NCI-H524 treated with DMSO at 0.1 percent for 48 hours (cell line): ENCODE measurements at places on chromosomes 5 and 9.
A peak's percentile ranks its signal among the peaks of the same experiment; 100 is the strongest.

DNA sequence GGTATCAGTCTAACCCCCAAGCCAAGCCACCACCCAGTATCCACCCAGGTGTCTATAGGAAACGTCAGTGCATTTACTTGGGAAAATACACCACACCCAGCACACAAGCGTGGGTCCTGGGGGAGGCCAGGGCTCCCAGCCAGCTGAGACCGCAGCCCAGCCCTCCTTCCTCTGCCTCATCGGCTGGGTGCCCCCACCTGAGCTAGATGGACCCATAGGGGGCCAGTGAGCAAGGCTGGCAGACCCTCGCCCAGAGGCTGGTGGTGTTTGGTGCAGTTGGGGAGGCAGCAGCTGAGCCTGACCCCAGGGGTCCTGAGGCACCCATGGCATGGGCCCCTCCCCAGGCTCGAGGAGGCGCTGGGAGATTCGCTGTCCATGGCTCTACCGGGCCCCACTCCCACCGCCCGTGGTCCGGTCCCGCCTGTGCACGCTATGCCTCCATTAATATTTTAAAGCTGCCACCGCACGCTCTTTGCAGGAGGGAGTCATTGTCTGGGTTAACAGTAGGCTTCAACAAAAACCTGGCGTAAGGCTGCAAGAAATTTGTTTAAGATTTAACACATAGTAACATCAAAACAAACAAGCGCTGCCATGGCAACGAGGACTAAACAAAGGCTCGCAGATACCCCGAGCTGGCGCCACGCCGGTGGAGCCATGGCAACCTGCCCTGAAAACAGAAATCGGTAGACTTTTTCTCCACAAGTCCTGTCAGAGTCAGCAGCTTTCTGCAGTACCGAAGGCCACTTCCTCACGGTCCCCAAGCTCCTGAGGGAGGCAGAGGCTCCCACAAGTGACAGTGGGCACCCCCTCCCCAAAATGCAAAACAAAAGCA lies 20.6 kb downstream of the TPPP start:
- peak; percentile 19 for DNase-seq

DNA sequence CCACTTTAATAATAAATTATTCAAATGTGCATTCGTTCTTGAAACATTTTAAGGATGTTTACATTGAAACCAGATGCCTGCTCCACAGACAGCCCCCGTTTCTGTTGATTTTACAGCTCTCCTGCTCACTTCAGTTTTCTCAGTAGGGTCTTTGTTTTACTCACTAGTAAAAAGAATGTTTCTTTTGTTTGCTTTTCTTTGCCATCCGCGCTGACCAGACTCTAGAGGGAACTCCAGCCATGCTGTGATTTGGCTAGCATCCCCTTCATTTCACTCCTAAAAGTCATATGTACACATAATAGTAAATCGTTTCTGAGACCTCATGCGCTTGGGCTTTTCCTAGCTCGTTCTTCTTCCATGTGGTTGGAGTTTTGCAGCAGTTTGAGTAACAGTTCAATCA lies 28.7 kb upstream of the PALM2AKAP2 start:
- no peak for DNase-seq

- DNase-seq: no peak
Observed at GRCh38 chr5:109805472-109805871, 115.7 kb downstream of the MAN2A1 start.

DNA sequence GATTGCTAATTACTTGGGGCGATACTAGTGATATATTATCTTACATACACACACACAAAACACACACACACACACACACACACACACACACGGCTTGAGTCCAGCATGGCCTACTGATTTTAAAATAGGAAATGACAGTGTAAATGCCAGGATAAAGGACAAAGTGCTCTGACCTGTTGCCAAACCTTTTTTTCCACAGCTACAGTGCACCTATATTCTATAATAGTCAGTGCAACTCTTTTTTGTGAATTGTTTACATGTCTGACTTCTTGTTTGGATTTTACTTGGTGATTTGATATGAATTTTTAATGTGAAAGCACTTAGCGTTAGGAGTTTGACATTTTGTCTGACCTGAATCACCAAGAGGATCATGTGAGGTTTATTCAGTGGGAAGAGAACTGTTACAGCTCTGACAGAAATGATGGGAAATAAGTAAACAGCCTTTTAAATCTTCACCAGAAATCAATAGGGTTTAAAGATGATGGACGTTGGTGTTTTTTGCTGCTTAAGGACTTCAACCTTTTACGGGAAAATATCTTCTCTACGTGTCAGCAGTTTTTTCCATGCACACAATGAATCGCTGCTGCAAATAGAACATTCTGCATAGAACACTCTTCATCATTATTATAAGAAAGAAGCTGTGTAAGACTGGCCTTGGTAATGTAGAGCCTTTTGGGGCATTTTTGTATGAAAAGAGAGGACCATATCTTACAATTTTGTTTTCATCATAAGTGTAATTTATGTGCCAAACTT lies 218.5 kb downstream of the RANBP17 start:
- DNase-seq: no peak

DNA sequence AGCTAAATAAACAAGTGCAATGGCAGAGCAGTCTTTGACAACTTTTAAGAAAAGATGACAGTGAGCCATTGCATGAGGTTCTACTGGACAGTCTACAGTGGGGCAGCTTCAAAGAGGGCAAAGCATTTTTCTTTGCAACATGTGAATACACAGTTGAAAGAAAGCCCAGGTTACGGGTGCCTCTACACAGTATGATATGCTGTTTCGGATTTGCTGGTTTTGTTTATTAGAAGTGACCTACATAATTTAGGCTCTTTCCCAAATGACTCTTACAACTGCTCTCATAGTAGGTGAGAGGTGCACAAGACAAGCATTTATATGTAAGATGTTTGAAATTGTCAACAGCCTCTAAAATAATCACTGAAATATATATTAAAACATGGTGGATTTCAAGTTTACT lies 62.4 kb downstream of the MEF2C start:
- no peak for DNase-seq

DNA sequence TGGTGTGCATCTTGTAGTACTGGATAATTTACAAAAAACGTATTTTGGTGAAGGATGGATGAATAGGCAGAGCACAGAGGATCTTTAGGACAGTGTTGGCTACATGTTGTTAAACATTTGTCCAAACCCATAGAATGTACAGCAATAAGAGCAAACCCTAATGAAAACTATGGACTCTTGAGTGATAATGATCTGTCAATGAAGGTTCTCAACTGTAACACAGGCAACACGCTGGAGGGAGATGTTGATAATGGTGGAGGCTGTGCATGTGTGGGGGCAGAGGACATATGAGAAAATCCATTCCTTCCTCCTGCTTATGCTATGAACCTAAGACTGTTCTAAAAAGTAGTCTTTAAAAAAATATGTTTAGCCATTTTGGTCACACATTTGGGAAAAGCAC lies 194.0 kb downstream of the FER start:
- DNase-seq: no peak

GRCh38 chr5:5373351-5373989 lies 49.0 kb upstream of the ICE1 start:
- no peak for DNase-seq

- no peak for DNase-seq
Observed at GRCh38 chr5:97042996-97043395, 99.4 kb downstream of the LIX1 start.

DNA sequence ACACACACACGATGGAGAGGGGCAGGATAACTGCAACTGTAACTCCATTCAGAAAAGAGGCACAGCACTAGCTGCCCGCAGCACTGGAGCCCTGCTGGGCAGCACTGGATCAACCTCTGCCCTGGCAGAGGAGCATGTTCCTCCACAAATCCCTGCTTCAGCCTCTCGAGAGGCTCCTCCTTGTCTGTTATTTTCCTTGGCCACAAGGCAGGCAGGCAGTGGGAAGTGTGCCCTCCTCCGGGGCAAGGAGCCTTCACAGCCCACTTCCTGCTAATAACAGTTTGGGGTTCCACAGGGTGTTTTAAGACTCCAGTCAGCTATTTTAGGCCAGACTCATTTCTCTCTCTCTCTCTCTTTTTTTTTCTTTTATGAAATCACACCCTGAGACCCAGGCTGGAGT lies 11.8 kb downstream of the FXN start:
- no peak for DNase-seq

DNA sequence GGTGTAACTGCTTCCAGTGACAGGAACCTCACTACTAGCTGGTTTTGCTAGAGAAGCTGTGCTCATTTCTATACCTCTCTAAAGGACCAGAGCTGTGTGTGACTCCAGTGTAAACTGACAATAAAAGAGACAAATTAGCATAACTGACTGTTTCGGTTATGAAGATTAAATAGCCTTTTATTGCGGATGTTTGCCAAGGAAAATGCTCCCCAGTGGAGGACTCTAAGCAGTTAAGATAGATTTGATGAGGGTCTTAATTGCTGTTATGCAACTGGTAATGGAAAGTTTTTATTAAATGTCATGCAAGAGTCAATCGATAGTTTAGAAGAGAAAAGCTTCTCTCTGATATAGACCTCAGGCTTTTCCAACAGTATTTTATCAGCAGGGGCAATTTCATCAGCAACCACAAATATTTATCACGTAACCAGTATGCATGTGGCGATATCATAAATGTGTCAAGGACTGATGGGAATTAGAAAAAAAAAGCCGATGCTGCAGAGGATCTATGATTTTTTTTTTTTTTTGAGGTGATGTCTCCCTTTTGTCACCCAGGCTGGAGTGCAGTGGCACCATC lies 275.2 kb upstream of the DMAC1 start:
- DNase-seq: no peak

DNA sequence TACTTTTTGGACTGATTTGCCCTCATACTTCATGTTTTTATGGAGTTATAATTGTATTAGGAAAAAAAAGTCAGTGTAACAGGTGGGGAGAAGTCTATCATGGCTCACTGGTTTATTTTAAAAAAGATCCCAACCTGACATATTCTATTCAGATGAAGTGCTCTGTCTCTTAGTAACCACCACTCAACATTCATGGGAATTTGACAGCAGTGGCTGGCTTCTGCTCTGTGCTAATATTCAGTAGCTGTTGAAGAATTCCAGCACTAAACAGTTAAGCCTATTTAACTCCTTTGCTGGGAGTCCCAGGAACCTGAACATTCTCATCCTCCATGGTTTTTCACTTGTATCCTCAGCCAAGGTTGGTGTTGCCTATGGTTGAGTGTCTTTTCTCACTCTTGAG lies 23.1 kb downstream of the CMYA5 start:
- DNase-seq: no peak

- peak; percentile 21 for DNase-seq
Observed at GRCh38 chr5:168881427-168882149, 302.4 kb upstream of the PANK3 start.

- peak; percentile 21 for DNase-seq
Observed at GRCh38 chr9:111482694-111483438, 1.3 kb downstream of the ECPAS start.

GRCh38 chr5:39080597-39081204 lies 6.5 kb upstream of the RICTOR start:
- DNase-seq: peak; percentile 41

- DNase-seq: no peak
Observed at GRCh38 chr5:54037205-54037604, 273.2 kb downstream of the ARL15 start.

DNA sequence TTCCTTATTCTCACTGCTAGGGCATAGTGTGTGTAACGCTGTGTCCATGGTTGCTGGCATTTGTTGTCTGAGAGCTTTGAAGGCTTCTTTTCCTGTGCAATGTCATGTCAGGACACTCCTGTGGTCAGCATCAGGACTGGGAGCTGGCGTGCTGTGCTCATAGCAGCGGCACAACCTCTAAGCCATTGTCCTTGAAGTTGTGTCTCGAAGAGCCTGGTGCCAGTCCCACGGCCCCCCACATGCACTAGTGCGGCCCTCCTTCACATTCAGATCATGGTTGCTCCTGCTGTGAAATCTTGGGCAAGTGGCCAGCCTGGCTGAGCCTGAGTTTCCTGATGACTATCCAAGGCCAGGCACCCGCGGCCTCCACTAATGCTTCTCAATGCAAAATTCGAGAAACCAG lies 32.4 kb downstream of the PDZD2 start:
- no peak for DNase-seq

DNA sequence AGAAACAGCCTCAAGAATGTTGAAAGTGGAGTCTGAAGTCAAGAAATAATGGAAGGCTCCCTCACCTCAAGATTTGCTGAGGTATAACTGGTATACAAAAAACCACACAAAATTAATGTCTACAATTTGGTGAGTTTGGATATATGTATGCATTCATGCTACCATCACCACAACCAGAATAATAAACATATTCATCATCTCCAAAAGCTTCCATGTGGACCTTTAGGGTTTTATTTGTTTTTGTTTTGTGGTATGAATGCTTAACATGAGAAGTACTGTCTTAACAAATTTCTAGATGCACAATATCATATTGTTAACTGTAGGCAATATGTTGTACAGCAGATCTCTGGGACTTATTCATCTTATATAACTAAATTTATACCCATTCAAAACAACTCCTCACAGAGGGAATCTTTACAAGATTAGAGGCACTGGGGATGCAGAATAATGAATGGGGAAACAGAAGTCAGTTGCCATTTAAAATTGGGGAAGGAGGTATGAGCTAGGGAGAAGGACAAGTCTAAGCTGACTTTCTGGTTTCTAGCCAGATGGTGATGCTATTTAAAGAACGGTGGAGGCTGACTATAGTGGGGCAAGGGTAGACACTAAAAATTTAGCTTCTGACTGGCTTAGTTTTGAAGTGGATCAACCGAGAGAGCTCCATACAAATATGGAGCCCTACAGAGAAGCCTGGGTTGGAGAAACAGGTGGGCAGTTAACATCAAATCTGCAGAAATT lies 213.9 kb downstream of the BNC2 start:
- no peak for DNase-seq
